ENCODE measurements at places on chromosomes 5 and 9.

GRCh38 chr5:107242411-107243219 lies 428.1 kb downstream of the EFNA5 start:
- no peak for DNase-seq

- DNase-seq, result no peak
Measured at GRCh38 chr5:58081435-58081834, 378.5 kb downstream of the PLK2 start.

DNA sequence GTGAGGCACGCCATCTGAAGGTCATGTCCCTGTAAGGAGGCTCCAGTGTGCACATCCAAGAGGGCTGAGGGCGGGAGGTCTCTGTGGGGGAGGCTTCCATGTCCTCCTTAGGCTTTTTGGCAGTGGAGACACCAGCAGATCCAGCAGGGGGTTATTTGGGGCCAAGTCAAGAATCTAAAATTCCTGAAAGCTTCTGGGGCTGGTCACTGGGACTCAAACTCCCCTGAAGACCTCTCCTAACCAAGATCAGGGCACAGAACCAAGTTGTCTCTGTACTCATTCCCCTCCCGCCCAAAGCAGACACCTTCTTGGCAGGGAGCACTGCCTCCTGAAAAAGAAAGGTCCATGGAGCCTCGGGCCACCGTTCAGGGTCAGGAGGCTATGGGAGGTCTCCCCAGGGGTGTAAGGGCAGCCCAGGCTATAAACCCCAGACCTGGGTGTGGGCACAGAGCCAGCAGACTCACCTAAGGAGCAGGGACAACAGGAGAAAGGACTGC lies 127.4 kb upstream of the ADRA1B start:
- DNase-seq, result no peak

- no peak for DNase-seq
Measured at GRCh38 chr5:15245913-15246312, 254.1 kb upstream of the FBXL7 start.

DNA sequence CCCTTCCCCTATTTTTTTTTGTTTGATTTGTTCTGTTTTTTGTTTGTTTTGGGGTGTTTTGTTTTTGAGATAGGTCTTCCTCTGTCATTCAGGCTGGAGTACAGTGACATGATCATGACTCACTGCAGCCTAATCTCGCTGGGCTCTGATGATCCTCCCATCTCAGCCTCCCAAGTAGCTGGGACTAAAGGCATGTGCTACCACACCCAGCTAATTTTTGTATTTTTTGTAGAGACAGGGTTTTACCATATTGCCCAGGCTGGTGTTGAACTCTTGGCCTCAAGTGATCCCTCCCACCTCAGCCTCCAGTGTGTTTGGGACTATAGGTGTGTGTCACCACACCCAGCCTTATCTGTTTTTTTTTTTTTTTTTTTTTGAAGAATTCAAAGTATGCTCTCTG lies 605.4 kb downstream of the DNAH5 start:
- DNase-seq, result no peak

DNA sequence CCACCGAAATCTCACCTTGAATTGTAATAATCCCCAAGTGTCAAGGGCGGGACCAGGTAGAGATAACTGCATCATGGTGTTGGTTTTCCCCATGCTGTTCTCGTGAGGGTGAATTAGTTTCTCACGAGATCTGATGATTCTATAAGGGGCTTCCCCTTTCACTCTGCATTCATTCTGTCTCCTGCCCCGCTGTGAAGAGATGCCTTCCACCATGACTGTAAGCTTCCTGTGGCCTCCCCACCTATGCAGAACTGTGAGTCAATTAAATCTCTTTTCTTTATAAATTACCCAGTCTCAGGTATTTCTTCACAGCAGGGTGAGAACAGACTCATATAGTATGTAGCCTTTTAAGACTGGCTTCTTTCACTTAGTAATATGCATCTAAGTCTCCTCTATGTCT lies 128.1 kb upstream of the NR5A1 start:
- DNase-seq, result no peak

- DNase-seq, result no peak
Measured at GRCh38 chr9:107243742-107244141, 39.3 kb upstream of the RAD23B start.

GRCh38 chr9:111917980-111918379 lies 21.4 kb downstream of the UGCG start:
- DNase-seq, result no peak

DNA sequence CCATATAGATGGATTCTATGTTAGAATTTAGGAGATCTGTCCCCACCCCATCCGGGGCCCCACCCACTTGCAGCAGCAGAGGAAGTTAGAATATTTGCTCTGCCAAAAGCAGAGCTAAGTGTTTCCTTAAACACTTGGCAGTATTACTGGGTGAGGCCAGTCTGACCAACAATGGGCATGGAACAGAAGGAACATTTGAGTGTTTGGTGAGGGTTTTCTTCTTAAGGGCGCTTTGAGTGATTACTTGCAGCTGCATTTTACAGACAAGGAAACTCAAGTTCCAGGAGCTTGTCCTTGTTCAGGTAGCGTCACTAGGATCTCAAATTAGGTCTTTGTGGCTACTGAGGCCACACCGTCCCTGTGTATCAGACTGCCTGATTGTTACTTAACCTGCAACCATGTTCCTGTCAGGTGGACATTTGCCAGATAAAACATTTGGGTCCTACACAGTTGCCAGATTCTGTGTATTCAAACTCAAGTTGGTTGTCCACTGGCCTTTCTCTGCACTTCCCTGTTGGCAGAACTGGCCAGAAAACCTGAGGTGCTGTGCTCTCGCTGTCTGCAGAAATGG lies 59.3 kb downstream of the SLC46A2 start:
- no peak for DNase-seq

- DNase-seq, result no peak
Measured at GRCh38 chr5:11084111-11084510, 323.1 kb upstream of the DAP start.

Data from activated CD8-positive, alpha-beta memory T cell treated with anti-CD3 and anti-CD28 coated beads for 4 hours (primary cell).